ENCODE measurements at places on chromosomes 1 and 21. TPM values are rescaled to one million over a fixed set of nuclear protein-coding genes. Genes with fewer than 3 reads are reported as not detected.

DNA sequence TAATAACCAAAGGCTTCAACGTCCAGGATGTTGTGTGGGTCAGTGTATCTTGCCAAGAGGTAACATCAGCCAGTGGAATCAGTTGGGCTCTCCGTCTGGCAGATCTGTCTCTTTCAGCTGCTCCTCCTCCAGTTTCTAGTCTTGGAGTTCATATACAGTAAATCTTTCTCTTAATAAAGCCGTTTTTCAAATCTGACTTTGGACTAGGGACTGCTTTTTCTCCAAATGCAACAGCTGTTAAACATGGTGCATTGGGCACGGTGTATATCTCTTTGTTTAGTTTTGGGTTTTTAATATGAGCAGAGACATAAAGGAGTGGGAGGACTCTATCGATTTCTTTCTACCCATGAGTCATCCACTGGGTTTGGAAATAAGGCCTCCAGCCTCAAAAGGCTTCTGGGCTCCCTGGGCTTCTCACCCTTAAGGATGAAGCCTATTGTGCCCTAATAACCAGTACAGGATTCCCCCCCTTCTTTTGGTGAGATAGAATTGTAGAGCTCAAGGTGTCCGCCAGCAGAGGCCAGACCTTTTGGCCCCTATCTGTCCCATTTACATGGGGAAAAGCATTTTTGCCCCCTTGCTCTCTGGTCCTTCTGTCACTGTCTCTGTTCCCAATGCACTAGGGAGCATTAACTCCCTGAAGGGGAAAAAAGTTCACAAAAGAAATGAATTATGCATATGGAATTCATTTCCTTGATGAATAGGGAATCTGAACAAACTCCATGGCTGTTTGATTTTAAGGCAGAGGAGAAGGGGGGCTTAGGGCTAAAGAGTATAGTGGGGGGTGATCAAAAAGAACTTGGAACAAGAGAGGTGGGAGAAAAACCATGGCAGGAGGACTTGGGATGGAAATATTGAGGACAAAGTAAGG lies 86.0 kb downstream of the PBX1 start:
- DNase-seq = no peak

The RPE65 gene
- polyA plus RNA-seq = not detected

DNA sequence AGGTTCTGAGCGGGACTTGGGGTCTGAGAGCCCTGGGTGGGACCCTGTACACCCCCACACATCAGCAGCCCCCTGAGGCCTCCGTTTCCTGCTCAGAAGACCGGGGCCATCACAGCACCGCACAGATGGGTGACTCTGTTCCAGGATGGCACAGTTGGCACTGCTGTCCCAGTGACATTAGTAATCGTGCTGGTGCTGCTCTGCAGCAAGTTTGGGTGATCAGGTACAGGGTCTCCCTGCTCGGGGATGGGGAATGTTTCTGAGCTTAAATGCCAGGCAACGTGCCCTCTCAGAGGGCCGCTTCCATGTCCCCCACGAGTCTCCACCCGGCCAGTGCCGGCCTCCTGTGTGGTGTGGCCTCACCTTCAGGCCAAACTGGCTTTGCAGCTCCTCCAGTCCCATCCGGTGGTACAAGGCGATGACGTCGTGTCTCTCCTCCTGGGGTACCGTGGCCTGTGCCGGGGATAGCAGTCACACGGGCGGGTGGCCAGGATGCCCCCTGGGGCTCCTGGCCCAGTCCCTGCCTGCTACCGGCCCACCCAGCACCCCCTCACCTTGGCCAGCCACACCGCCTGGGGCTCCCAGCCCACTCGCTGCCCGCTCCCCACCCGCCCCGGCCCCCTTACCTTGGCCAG lies 17.1 kb downstream of the PRXL2B start:
- DNase-seq = no peak

DNA sequence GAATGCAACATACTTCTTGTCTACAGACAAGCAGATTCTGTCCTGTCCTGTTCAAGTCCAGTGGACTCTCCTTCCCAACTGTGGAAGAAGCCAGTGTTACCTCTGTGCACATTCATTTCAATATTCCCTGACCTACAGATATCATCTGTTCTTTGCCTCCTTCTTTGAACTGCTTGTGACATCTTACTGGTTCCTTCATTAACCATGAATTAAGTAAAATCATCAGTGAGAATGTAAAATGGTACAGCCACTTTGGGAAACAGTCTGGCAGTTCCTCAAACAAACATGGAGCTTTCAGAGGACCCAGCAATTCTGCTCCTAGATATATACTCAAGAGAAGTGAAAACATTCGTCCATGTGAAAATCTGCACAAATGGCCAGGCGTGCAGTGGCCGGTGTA lies 6.8 kb downstream of the SRARP start:
- no peak for DNase-seq
